ENCODE measurements at places on chromosomes 2 and 18.
A peak's percentile ranks its signal among the peaks of the same experiment; 100 is the strongest.

DNA sequence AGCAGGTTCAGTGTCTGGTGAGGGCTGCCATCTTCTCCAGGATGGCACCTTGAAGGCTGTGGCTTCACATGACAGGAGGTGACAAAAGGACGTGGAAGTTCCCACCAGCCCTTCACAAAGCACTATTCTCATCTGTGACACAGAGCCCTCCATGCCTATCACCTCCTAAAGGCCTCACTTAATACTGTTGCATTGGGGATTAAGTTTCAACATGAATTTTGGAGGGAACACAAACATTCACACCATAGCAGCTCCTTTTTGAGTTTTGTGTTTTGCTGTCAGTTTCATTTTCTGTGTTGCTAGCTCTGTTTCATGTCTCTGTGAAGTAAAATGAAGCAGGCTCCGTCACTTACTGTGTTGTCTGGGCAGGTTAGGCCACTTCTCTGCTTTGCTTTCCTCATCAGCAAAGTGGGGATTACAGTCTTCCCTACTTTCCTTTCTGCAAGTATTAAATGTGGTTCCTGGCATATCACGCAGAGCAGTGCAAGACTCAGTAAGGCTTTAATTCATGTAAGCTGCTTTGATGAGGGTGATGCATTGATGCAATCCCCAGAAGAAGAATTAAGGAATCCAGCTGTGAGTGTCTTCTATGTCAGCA lies 31.6 kb downstream of the LIMS1 start:
- DNase-seq, result no peak

DNA sequence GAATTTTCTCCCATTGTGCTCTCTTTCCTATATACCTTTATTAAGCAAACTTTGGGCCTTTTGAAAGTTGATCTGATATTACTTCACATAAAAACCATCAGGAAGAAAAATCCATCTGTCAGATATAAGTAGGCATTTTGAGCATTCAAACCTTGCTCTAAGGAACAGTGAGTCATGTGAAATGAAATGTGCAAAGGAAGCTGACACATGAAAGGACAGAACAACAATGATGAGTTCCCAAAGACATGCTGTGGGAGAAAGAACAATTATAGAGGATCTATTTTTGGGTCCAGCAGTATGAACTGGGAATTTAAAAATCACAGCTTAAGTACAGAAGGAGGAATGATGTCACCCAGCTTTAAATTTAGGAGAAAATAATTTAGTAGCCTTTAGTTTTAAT lies 18.1 kb downstream of the CALCRL start:
- DNase-seq, result no peak

DNA sequence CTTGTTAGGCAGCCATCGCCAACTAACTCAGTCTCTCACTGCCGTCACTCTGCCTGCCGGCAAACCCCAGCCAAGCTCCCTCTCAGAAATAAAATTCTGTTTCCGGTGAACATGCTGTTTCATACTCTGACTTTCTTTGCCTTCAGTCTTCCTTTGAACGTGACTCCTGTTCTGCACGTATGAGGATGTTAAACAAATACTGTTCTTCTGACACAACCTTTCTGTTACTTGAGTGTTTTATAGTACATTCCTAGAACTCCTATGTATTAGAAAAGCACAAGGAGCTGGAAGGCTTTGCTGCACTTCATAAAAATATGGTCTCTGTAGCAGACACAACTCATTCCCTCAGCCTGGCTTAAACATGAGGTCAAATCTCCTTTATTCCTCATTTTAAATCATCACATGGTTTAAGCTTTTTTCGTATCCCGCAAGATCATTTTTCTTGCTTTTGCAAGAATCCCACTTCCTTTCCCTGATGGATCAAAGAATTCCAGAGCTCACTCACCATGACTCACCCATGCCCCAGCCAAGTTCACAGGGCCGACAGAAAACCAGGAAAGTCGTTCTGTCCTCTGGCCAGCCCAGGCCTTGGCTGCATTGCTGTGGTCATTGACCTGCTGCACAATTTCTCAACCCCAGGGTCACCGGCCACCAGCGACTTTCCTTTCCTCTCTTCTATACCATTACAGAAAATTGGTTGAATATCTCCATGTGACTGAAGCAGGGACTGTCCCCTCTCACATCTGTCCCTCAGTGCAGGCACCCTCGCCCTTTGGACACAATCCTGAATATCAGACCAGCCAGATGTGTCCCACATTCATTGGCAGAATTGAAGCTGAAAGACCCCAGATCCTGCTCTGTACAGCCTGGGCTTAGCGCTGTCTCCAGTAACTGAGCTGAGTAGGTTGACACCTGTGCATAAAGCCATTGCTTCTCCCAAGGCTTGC lies 183.1 kb upstream of the ARL4C start:
- DNase-seq, result no peak

DNA sequence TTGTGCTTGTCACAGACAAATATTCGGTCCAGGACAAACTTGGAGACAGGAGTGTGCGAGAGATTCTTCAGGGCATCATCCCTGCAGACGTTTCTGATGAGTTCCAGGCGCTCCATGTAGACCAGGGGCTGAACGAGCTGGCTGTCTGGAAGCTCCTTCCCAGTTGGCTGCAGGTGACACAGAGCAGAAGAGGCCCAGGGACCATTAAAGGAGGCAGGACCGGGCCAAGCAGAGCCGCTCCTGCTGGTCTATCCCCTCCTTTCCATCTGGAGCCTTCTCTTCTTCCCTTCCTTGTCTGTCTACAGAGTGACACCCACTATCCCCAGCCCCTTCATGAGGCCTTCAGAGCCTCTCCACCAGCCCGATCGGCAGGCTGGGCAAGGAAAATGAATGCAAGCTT lies 19.5 kb downstream of the CHST10 start:
- no peak for DNase-seq

- no peak for DNase-seq
Observed at GRCh38 chr2:39390216-39390615, 46.9 kb downstream of the MAP4K3 start.

DNA sequence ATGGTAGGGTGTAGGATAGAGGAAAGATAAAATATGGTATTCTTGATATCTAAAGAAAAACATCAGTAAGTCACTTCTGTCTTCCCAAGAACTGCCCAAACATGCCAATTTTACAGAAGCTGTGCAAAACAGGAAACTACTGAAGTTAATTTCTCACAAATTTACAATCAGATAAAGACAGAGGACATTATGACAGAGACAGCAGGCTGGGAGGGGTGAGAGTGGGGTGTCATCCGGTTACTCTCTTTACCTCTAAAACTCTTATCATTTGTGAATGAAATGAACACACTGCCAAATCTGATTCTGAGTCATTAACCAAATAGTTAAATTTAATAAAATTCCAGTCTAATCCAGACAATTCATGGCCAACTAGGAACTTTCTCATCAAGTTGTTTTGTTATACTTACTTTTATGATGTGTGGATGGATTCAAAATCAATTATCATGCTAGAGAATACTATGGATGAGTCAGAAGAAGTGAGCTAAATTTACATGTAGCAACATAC lies 323.2 kb upstream of the MEX3C start:
- no peak for DNase-seq

DNA sequence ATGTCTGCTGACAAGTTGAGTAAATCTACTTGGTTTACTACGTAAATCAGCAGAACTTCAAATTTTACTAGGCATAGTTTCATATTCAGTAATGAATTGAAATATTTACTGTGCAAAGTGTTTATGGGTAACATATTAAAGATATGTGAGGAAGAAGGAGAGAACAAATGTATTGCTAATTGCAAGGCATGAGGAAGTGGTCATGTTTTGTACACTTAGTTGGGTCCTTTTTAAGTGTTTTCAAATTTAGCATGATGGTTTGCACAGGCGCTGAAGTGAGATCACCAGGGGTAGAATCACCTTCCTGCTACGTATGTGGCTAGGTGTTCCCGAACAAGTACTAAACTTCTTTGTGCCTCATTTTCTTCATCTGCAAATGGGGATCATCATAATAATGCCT lies 1534.4 kb downstream of the LRP1B start:
- DNase-seq, result no peak

GRCh38 chr18:61738488-61738887 lies 154.3 kb downstream of the RNF152 start:
- no peak for DNase-seq

DNA sequence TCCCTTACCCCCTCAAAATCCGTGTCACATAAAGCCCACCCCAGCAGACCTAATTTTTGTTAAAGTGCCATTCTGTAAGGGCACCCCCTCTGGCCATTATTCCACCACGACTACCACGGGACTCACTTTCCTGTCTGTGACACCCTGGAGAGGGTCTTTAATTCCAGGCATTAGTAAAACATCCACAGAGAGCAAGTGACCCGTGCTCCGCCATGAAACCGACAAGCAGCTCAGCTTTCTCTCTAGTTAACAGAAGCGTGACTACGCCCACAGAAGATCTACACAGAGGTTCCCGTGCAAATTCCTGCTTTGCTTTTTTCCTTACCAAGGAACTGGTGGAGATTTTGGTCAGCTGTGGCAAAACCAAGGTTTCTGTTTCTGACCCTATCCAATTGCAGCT lies 4.4 kb downstream of the SIGLEC15 start:
- DNase-seq, result no peak

GRCh38 chr2:169275696-169276444 lies 86.5 kb downstream of the LRP2 start:
- DNase-seq, result no peak

- DNase-seq, result no peak
Observed at GRCh38 chr18:8659609-8660242, 45.6 kb upstream of the MTCL1 start.

DNA sequence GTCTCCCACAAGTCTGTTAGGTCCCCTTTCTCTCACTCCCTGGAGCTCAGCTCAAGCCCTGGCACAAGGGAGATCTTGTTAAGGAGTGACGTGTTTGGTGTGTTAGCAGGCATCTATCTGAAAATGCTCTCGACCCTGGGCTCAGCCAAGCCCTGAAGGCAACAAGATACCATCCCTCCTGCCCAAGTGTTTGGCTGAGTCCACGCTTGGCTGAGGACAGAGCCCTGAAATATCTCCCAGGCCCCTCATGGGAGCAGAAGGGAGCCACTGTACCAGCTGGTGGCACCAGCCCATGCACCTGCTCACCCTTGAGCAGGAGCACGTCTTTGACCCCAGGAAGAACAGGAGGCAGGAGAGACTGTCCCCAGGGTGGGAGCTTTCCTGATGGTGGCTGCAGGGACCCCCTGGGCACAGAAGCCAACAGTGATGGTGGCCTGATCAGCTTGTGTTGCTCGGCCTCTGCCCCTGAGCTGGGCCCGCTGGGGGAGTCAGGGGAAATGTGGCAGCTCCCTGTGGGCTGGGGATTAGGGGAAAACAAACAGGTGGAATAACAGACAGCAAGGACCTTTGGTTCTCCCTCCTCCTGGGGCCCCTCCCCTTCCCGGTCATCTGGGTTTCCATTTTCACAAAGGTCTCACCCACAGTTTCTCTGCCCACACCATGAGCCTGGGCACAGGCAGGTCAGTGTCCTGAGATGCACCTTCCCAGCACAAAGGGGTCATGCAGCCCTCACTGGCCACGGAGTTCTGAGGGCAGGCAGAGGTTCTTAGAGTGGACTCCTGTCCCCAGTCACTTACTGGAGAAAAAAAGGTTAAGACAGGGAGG lies 91.6 kb downstream of the RHOB start:
- DNase-seq, result no peak

DNA sequence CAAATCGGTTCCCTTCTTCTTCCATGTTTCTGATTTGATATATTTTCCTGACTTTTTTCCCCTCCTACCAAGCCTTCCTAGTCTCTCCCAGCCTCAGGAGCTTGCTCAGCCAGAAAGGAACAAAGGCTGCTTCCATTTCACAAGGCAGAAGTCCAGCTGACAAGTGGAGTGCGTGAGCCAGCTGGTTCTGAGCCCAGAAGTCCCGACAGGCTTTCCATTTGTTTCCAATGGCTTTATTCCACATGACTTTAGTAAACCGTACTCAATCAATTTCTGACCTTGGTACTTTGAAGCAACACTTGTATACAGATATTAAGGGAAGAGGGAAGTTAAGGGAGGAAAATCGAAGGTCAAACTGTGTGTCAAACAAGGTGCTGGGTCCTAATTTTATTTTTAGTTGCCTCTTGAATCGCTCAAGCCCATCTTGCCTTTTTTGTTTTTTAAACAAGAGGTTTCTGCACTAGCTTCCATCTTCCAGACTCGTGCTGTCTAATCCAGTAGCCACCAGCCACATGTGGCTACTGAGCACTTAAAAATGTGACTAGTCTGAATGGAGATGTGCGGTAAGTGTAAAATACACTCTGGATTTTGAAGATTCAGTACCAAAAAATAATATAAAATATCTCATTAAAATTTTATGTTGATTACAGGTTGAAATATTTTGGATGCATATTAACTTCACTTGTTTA lies 36.2 kb downstream of the WIPF1 start:
- peak; percentile 83 for DNase-seq

GRCh38 chr2:28435241-28435640 lies 42.6 kb downstream of the FOSL2 start:
- no peak for DNase-seq

DNA sequence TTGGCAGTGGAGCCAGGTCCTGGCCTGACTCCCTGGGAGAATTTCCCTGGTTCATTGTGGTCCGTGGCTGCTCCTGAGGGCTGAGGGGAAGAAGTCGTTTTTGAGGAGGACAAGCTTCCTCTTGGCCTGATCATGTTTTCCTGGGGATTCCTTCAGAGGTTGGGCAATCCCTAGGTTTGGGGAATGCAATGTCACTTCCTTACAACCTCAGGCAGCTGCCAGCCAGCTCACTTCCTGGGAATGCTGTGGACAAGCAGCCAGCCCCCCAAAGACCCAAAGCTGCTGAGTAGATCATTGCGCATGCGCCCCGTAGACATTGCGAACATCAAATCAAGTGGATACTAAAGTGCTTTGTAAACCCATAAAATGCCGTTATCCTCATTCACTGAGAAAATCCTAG lies 7.7 kb upstream of the DNMT3A start:
- DNase-seq, result no peak

DNA sequence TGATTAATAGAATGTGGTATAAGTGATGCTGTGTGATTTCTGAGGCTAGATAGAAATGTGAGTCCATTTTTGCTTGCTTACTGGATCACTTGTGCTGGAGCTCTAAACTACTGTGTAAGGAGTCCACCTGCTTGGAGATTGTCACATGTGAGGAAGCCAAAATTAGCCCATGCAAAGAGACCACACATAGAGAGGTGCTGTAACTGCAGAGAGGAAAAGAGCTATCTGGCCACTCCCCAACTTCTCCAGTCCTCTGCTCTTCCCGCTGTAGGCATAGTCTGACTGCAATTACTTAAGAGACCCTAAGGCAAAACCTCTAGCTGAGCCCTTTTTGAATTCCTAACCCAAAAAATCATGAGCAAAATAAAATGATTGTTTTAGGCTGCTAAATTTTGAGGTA lies 120.6 kb upstream of the FBXO11 start:
- DNase-seq, result no peak

- DNase-seq, result no peak
Observed at GRCh38 chr2:46087492-46087891, 209.7 kb upstream of the EPAS1 start.

- no peak for DNase-seq
Observed at GRCh38 chr2:121746071-121746578, 9.3 kb upstream of the TSN start.

Measured in C1 segment of cervical spinal cord (tissue), 14 donors.